Activated CD4-positive, alpha-beta memory T cell treated with anti-CD3 and anti-CD28 coated beads, Interleukin-2, amount 10 ng/mL, durations not matched to agents 7 days and 5 days (primary cell): ENCODE measurements at places on chromosomes 6 and 20.

DNA sequence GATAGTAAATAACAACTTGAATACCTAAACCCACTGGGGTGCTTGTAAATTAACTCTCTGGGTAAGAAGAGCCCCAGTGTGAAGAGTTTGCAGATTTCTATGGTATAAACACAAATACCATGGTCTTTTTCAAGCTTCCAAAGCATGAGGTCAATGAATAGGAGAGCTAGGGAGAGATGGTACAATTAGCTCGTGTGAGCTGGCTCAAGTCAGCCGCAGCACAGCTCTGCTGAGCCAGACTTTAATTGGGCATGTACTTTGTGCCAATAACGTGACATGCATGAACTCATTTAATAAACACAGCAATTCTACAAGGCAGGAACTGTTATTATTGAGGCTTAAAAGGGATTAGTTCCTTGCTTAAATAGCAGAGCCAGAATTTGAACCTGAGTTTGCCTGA is 684.2 kb downstream of the KIF16B start:
- DNase-seq: no peak

- DNase-seq: no peak
Measured at GRCh38 chr20:51687108-51687507, 81.1 kb downstream of the ATP9A start.

DNA sequence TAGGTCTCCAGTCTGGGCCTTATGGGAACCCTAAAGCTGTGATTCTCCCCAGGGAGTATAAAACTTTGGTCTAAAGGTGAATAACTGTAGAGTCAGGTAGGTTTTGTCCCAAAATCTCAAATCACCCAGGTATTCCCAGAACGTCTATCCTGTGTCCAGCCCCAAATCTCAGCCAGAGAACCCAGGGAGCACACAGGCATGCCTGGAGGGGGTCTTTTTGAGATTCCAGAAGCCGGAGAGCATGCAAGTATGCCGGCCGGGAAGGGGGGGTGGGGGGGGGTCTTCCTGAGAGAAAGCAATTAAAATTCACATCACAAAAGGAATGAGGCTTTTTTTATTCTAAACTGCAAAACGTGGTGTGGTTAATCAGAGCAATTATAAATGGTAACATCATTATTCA is 210.0 kb downstream of the PTPRT start:
- no peak for DNase-seq

- DNase-seq: no peak
Measured at GRCh38 chr20:32363492-32363891, 5.4 kb downstream of the ASXL1 start.

GRCh38 chr6:99334526-99335127 is 14.8 kb downstream of the FAXC start:
- peak; percentile 26 for DNase-seq
